ENCODE measurements at places on chromosomes 16 and 17.
A peak's percentile ranks its signal among the peaks of the same experiment; 100 is the strongest.

DNA sequence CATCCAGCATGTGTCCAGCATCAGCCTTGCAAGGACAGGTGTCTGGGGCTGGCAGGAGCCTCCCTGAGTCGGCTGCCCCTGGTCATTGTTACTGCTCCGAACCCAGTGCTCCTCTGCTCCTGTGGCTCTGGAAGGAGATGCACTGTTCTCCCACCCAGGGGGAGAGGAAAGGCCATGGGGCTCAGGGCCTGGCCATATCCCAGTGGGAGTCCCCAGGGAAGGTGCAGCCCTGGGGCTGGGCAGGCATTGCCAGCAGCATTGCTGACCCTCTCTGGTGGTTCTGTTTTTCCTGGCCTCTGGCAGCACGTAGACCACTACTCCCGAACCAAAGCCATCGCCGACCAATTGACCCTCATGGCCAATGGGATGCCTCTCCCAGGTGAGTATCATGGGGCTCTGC, 9.6 kb downstream of the SDR42E2 start:
- no peak for DNase-seq

- no peak for DNase-seq
Observed at GRCh38 chr16:27514806-27515205, 34.9 kb downstream of the GTF3C1 start.

GRCh38 chr17:78023042-78023441, 64.5 kb downstream of the TNRC6C start:
- no peak for DNase-seq

GRCh38 chr16:22353933-22354541, 20.4 kb downstream of the CDR2 start:
- DNase-seq, result no peak

GRCh38 chr16:53998966-53999522, 287.5 kb downstream of the IRX3 start:
- no peak for DNase-seq

GRCh38 chr16:57304169-57305061, 19.9 kb upstream of the PLLP start:
- no peak for DNase-seq

- no peak for DNase-seq
Observed at GRCh38 chr17:68924793-68925720, 30.1 kb downstream of the ABCA8 start.

GRCh38 chr16:30551781-30552180, 6.4 kb downstream of the ZNF764 start:
- DNase-seq, result peak; percentile 55

DNA sequence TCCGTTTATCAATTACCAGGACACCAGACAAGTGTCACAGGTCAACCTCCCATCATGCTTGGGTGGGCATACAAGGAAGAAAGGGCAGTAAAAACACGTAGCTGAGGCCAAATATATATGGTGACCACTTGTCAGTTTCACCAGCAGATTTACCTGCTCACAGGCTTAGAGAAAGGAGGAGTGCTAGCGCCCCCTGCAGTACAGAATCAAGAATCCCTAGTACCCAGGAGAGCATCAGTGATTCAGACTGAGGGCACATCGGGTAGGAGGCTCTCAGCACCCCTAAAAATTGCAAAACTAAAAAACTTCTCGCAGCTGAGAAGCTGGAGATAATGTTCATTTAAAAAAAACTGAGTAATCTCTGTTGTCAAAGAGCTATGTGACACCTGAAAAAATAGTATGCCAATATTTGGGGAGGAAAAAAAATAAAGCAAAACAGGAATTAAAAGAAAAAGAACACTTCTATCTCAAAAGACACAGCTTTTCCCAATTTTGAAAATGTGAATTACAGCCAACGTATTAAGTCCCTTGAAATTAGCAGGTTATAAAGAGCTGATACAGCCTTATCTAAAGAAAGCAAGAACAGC, 21.2 kb upstream of the MON1B start:
- peak; percentile 37 for DNase-seq

GRCh38 chr17:57943140-57943539, 12.1 kb downstream of the CUEDC1 start:
- no peak for DNase-seq

DNA sequence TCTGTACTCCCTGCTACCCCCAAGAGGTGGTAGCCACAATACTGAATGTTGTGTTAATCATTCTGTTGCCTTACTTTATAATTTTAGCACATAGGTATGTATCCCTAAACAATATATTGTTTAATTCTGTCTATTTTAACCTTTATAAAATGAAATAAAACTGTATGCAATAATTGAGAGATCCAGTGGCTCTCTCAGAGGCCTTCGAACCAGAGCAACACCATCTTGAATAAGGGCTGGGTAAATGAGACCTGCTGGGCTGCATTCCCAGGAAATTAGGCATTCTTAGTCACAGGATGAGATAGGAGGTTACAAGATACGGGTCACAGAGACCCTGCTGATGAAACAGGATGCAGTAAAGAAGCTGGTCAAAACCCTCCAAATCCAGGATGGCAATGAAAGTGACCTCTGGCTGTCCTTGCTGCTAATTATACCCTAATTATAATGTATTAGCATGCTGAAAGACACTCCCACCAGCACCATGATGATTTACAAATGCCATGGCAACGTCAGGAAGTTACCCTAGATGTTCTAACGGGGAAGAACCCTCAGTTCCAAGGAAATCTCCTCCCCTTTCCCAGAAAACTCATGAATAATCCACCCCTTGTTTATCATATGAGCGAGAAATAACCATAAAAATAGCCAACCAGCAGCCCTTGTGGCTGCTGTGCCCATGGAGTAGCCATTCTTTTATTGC, 2.0 kb upstream of the CANT1 start:
- no peak for DNase-seq

DNA sequence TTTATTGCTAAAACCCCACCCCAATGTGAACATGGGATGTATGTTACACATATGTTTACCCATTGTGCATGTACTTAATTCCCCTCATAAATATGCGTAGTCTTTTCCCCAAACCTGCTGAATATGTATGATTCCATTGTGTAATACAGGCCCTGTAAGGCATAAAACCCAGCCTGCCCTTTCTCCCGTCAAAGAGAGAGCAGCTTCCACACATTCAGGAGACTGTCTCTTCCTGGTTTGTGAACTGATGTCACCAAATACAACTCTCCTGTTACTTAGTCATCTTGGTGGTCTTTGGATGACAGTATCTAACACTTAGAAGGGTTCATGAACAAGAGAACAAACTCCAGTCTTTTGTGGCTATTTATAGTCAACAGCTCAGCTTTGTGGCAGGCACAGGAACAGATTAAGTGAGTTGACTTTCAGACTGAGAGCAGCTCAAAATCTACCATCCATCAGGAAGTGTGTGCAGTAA, 24.7 kb upstream of the TMC7 start:
- no peak for DNase-seq

- DNase-seq, result no peak
Observed at GRCh38 chr16:6548507-6548906, 784.1 kb upstream of the RBFOX1 start.

GRCh38 chr16:47887496-47887895, 268.3 kb downstream of the ABCC12 start:
- no peak for DNase-seq

DNA sequence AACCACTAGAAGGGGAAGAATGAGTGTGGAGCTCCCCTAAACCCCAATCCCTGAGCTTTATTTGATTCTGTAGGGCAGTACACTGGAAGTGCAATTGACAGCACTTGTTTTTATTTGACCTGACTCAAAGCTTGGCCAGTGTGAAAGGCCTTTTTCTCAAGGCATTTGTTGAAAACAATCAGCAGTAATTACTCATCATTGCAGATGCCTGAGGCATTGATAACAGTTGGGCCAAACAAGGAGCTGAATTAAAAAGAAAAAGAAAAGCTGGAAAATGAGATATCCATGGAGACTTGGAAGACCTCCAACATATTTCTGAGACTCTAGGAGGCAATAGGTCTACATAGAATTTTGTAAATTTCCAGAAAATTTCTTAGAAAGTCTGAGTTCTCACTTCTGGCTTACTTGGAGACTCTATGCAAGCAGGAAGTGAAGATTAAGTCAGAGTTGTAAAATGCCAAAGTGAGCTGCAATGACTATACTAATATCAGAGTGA, 200.8 kb upstream of the KCNJ16 start:
- no peak for DNase-seq

- no peak for DNase-seq
Observed at GRCh38 chr16:78436846-78437245, 337.4 kb downstream of the WWOX start.

- no peak for DNase-seq
Observed at GRCh38 chr17:71118039-71118438, 948.7 kb downstream of the KCNJ2 start.

GRCh38 chr17:74307984-74308773, 17.8 kb upstream of the KIF19 start:
- no peak for DNase-seq

DNA sequence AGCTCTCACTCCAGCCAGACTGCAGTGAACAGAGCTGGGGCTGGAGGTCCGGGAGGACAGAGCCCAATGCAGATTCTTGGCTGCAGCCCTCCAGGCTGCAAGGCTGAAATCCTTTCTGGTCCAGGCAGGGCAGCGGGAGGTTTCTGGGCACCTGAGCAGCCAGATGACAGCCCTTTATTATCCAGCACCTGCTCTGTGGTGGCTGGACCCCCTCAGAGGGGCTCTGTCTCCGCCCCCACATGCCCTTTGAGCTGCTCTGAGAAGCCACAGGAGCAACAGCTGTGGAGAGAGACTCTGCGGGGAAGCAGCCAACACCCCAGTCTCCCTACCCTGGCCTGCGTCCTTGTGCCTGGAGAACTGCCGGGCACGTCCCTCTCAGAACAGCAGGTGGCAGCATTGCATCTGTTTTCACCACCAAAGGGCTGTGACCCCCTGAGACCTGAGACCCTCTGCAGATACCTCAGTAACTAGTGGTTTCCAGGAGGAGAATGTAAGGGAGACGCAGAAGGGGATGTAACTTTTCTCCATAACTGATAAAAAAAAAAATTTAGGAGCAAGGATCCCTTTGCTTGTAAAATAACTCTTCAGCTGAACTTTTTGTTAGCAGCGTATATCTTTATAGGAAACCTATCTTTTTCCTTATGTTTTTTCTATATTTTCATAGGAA, 3.7 kb upstream of the CNP start:
- DNase-seq, result peak; percentile 55

- no peak for DNase-seq
Observed at GRCh38 chr17:60769327-60769726, 91.7 kb downstream of the BCAS3 start.

DNA sequence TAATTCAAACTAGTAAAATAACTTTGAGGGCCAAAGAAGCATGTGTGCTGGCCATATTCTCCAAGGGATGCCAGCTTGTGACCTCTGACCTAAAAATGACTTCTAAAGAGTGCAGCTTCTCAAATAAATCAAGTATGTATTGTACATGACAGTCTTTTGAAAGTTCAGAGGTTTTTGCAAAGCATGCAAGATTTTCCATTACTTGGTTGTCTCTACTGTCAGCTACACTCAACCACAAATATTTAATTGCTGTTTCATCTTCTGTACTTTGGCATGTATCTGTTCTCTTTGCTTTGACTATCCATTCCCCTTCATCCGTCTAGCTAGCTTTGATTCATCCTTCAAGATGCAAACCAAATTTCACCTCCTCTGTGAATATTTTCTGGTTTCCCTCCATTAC, 121.9 kb upstream of the HS3ST2 start:
- no peak for DNase-seq

DNA sequence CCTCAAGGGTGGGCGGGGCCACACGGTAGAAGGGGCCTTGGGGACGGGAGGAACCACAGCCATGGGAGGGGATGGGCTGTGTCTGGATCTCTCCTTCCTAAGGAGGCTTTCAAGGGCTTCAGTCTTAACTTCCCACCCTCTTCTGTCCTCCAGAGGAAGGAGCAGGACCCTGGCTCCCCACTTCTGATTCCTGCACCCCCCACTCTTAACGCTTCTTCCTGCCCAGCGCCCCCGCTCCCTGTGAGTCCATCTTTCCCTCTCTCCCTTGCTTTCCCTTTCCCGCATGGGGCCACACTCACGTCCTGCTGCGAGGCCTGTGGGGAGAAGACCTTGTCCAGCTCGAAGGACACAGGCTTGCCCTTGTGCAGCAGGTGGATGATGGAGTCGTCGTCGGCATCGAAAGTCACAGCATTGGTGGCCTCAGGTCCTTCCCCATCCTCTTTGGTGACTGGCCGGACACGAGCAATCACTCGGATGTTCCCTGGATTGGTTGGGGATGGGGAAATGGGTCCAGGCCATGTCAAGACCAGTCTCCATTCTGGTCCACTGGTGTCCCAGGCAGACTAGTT, 29.7 kb downstream of the KATNB1 start:
- DNase-seq, result no peak

DNA sequence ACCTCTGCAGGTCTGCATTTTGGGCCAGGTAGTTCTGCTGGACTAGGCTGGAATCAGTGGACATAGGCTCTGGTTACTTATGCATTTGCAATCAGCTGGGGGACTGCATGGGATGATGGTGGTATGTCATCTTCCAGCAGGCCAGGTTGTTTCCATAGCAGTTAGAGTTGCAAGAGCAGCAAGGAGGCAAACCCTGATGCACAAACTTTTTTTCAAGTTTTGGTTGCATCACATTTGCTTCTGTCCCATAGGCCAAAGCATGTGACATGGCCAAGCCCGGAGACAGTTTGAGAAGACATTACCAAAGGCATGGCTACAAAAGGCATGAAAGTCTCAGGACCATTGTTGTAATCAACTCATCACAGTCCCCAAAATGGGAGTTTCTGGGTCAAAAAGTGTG, 58.2 kb downstream of the PRKCB start:
- DNase-seq, result no peak

GRCh38 chr16:21120976-21121520, 29.6 kb downstream of the DNAH3 start:
- no peak for DNase-seq

DNA sequence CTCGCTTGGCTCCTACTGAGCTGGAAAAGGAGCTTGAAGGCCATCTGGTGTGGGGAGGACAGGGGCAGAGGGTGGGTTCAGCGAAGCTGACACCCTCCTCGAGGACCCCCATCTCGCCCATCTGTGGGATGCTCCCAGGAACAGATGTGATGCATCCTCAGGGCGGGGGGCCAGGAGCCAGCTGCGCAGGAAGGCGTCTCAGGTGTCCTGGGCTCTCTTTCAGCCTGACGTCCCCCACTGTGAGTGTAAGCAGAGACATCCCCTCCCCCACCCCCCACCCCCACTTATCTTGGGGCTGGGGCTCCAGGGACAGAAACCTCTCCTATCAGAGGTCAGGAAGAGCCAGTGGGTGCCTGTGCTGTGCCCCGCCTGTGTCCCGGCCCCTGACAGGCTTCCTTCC, 16.2 kb downstream of the KIF19 start:
- DNase-seq, result no peak

All from activated T-cell treated with anti-CD3 and anti-CD28 coated beads for 48 hours (primary cell).